ENCODE measurements at places on chromosomes 11 and 22.

GRCh38 chr11:22674470-22675439 lies 8.3 kb downstream of the GAS2 start:
- DNase-seq = no peak

- no peak for DNase-seq
Measured at GRCh38 chr11:8219257-8220021, 44.2 kb downstream of the LMO1 start.

DNA sequence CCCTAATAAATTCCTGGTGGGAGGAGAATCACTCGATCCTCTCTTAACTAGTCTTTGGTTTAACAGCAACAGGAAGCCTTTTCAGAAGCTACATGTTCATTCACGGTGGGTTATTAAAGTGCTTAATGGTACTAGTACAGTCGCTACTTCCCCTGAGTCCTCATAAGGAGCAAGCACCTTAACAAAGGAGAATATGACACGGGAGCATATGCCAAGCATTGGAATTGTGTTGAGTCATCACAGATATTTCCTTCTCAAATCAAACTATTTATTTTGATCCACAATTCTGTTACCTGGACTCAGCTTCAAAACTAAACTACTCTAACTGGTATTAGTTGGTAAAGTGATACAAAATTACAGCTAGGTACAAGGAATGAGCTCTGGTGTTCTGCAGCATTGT lies 177.5 kb upstream of the CTSC start:
- DNase-seq = no peak

DNA sequence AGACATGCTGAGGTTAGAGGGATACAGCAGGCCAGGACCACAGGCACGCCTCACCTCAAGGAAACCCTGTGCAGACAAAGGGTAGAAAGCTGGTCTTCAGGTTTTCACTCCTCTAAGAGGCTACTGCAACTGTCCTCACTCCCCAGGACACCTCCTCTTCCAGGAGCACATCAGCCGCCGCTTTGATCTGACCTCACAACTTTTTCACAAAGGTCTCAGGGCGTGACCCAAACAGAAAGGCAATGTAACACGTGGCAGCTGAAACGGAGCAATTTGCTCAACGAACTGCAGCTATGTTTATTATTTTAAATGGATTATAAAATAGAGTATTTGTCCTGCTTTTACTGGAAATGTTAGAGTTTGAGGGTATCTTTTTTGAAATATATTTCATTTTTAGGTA lies 46.1 kb downstream of the LARGE1 start:
- no peak for DNase-seq

- DNase-seq = no peak
Measured at GRCh38 chr11:9490376-9490775, 29.6 kb downstream of the ZNF143 start.

DNA sequence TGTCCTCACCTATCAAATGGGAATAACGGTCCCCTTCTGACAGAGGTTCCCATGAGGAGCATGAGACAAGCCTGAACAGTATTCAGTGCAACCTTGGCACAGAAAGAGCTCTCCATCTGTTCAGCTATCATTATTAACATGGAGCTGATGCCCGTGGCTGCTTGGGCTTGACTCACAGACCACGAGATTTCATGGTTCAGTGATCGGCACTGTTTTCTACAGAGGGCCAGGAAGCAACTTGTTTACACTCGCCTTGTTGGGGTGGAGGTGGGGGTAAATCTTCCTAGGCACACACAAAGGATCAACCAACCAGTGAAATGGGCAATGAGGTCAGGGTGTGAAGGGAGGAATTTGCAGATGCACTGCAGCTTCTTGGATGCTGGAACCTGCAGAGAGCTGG lies 88.2 kb downstream of the CWC15 start:
- no peak for DNase-seq

DNA sequence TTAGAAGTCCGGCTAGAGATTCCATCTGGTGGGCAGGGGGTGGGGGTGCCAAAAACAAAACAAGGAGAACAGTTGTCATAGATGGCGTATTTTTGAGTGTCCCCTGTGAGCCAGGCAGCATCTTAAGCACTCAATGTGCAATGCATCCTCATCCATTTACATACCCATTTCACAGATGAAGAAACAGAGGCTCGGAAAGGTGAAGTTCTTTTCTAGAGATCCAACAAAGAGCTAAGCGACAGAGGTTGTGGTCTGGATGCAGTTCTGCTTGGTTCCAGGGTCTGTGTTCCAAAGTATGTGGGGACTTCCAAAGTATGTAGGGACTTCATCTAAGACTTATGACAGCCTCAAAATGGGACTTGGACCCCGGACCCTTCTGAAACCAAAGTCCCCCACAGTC lies 277.8 kb downstream of the MN1 start:
- no peak for DNase-seq

GRCh38 chr11:16591157-16591556 lies 147.3 kb upstream of the C11orf58 start:
- no peak for DNase-seq

GRCh38 chr11:58691675-58692074 lies 40.1 kb downstream of the GLYAT start:
- no peak for DNase-seq

- DNase-seq = no peak
Measured at GRCh38 chr11:27545946-27546345, 39.4 kb upstream of the LIN7C start.

DNA sequence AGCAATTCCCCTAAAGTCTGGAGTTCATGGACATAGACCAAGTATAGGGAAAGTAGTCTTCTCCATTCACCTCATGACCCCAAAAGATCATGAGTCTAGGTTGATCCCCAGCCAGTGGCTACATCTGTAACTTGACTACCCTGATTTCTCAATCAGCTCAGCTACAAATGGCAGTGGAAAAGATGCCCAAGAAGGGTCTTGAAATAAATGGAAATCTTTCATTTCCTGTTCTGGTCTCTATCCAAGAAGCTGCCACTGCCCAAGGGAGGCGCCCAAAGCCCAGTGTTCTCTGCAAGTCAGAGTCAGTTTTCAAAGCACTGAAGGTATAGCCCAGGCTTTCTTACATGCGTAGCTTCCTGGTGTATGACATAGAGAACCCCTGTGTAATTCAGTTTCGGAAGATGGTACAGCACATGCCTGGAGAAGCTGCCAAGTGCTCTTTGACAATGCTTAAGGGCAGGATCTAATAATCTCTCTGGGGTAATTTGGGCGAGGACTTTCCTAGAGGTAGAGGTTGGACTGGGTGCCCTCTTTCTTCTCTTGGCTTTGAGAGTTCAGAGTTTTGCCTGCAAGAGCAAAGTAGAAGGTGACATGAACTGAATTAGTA lies 101.1 kb downstream of the ADAMTS15 start:
- DNase-seq = no peak

DNA sequence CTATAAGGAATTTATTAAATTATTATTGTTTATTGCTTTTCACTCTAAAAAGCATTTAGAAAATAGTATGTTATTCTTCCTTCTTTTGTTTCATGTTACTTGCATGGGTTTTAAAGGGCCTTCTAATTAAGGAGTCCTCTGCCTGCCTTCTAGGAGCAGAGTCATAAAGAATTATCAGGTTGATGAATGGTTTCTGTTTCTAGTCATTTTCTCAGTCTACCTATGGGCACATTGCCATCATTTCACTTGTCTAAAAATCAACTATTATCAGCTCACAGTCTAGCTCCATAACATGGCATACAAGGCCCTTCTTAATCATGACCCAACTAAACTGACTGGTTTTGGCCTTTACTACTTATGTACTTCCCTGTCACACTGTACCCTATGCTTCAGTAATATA lies 16.2 kb downstream of the DYNC2H1 start:
- no peak for DNase-seq

DNA sequence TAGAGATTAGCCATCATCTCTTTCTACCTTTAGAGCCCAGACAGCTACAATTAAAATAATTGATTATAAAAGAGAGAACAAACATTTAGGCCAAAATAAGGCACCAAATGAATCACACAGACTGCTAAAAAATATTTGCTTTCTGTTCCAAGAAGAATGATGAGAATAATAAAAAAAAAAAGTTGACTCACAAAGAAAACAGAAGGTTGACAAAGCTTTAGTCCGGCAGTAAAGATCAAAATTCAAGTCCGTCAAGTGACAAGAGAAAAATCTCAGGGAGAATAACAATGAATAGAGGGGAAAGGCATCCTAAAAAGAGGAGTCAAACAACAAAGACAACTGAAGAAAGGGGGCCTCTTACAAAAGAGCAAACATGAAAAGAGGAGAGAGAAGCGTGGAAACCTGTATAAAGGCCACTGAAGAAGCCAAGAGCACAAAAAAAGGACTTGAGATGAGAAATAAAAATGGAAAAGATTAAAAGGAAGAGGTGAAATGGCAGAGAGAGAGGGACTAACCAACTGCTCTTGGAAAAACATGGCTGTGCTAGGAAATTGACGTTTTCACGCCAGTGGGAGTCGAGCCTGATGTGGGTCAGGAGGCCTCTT lies 910.2 kb downstream of the OPCML start:
- no peak for DNase-seq

DNA sequence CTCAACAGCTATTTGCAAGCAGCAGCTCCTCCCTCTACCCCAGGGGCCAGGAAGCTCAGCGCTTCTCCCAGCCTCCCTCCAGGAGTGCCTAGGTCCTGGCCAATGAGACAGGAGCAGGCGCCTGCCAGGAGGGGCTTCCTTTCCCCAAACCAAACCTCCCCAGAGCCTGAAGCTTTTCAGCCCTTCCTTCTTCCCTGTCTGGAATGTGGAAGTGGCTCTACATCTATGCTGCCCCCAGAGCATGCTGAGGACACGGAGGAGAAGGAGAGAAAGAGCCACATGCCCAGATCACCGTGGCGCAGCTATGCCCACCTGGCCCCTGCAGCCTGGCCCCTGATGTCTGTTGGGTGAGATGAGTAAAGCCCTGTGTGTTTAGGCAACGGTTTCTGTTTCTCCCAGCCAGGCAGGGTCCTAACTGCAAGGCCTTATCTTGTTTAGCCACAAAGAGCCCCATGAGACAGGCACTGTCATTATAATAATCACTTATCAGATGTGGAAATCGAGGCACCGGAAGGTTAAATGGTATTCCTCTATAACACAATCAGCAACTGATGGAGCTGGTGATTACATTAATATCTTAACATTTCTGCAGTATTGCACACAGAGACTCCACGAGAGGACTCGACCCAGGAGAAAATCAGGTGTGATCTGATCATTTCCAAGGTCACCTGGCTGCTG lies 315.8 kb downstream of the CTTN start:
- no peak for DNase-seq

- DNase-seq = no peak
Measured at GRCh38 chr11:21411104-21411503, 741.7 kb downstream of the NELL1 start.

- no peak for DNase-seq
Measured at GRCh38 chr22:49515475-49515874, 312.2 kb downstream of the BRD1 start.

- peak; percentile 65 for DNase-seq
Measured at GRCh38 chr11:250740-251299, 14.0 kb downstream of the PSMD13 start.

- DNase-seq = no peak
Measured at GRCh38 chr11:59199546-59200422, 12.9 kb downstream of the MPEG1 start.

GRCh38 chr11:117839936-117840813 lies 15.6 kb upstream of the FXYD2 start:
- no peak for DNase-seq

- no peak for DNase-seq
Measured at GRCh38 chr22:50535113-50535512, 5.3 kb upstream of the TYMP start.

DNA sequence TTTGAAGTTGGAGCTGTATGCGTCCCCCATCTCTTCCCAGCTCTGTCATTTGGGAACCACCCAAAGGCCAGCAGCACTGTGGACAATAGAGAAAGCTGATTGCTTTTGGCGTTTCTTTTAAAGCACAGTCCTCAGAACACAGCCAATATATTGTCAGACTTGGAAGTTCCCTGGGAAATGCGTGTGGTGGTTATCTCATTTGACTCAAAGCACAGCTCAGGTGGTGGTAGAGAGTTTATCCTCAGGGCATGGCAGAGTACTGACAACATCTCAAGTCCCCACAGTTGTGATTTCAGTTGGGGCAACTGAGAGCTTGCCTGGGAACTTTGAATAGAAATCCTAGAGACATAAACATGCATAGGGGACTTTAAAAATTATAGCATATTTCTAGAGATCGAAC lies 601.3 kb downstream of the ETS1 start:
- DNase-seq = no peak

GRCh38 chr11:12767027-12767426 lies 92.8 kb downstream of the TEAD1 start:
- DNase-seq = no peak

DNA sequence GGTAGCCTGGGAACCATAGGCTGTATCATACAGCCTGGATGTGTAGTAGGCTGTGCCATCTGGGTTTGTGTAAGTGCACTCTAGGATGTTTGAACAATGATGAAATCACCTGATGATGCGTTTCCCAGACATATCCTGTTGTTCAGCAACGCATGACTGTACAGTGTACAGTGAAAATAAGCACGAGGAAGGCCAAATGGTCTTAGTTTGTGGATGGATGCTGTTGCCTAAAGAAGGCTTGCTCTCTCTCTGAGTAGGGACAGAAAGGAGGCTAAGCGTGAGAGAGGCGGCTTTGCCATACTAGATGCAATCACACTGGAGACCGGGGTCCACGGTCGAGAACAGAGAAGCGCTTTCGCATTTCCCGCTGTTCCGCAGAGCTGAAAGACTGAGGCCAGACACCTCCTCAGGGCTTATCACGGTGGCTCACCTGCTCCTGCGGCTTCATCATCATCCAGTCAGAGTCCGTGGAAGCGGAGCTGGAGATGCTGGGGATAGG lies 27.6 kb upstream of the APLP2 start:
- DNase-seq = no peak

DNA sequence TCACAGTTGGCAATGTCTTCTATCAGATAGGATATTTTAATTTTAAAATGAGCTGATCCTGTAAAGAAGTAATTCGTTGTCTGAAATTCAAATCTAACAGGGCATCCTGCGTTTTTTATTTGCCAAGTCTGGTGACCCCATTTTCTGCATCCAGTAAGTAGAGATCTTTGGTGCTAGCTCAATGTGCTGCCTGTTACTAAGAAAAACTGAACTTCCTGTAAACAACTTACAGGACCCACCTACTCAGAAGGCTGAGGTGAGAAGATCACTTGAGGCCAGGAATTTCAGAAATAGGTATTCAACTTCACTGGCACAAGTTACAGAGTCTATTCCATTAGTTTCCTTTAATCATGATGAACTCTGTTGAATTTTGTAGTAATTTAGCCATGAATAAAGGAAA lies 4.0 kb downstream of the ARL14EP start:
- no peak for DNase-seq

GRCh38 chr11:45922425-45923082 lies at the start of gene LARGE2:
TSS of gene LARGE2 (plus strand) at chr11:45922656. CDS start at chr11:45922883, 227 bp downstream.
- no peak for DNase-seq

GRCh38 chr11:9091044-9091922 lies at the start of gene SCUBE2:
TSS of gene SCUBE2 (minus strand) at chr11:9091599. CDS start at chr11:9091528, 71 bp downstream.
- no peak for DNase-seq

- no peak for DNase-seq
Measured at GRCh38 chr11:2570841-2571597, 126.2 kb downstream of the KCNQ1 start.

GRCh38 chr22:48894804-48895250 lies 932.8 kb downstream of the BRD1 start:
- DNase-seq = no peak

- DNase-seq = no peak
Measured at GRCh38 chr22:35392357-35392756, 7.6 kb upstream of the MCM5 start.

Data from activated CD8-positive, alpha-beta memory T cell treated with anti-CD3 and anti-CD28 coated beads for 4 hours (primary cell).